ENCODE measurements at places on chromosomes 13 and 19.

GRCh38 chr19:50796128-50796633, 6.0 kb downstream of the ACP4 start:
- no peak for DNase-seq

DNA sequence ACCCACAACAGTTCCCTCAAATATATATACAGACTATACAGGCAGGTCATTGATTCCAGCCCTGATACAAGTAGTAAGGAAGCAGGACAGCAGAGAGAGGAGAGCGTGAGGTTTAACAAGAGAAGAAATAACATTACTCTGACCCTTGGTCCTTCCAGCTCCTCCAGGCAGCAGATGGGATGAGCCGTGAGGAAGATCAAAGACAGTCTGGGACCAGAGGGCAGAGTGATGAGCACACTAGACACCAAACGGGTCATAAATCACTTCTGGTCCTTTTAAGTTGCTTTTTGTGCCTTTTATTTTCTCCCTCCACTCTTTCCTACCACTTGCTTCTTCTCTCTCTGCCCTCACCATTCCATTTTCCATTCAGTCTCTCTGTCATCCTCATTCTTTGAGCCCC, 16.9 kb upstream of the MICU2 start:
- no peak for DNase-seq

DNA sequence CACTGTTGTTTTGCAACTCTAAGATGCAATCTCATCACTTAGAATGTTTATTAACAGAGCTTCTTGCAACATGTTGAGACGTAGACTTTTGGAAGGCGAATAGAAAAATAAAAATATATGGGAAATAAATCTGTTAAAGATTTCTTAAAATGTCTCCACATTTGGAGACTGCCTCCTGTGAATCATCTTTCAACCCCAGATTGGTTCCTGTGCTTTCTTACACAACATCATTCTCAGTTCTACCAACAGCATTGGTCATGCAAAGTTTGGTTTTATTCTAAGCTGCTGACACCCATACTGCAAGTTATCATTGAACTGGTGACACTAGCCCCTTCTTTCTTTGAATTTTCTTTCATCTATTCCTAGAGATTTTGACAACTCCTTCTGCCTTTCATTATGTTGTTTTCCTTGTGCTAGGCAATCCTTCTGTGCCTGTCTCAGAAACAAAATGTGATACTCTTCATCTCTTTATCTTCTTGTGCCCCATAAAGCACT, 1.6 kb upstream of the IGFL3 start:
- no peak for DNase-seq

DNA sequence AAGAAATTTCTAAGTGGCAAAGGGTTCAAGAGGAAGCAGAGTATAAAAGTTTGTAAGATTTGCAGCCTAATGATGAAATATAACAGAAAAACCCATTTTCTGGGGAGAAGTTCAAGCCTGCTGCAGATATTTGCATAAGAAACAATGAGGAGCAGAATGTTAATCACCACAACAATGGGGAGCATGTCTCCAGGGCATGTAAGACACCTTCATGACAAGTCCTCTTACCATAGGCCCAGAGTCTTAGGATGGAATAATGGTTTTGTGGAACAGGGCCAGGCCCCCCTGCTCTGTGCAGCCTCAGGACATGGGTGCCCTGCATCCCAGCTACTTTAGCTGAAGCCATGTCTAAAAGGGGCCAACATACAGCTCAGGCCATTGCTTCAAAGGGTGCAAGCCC, 809.0 kb upstream of the SLITRK5 start:
- no peak for DNase-seq

DNA sequence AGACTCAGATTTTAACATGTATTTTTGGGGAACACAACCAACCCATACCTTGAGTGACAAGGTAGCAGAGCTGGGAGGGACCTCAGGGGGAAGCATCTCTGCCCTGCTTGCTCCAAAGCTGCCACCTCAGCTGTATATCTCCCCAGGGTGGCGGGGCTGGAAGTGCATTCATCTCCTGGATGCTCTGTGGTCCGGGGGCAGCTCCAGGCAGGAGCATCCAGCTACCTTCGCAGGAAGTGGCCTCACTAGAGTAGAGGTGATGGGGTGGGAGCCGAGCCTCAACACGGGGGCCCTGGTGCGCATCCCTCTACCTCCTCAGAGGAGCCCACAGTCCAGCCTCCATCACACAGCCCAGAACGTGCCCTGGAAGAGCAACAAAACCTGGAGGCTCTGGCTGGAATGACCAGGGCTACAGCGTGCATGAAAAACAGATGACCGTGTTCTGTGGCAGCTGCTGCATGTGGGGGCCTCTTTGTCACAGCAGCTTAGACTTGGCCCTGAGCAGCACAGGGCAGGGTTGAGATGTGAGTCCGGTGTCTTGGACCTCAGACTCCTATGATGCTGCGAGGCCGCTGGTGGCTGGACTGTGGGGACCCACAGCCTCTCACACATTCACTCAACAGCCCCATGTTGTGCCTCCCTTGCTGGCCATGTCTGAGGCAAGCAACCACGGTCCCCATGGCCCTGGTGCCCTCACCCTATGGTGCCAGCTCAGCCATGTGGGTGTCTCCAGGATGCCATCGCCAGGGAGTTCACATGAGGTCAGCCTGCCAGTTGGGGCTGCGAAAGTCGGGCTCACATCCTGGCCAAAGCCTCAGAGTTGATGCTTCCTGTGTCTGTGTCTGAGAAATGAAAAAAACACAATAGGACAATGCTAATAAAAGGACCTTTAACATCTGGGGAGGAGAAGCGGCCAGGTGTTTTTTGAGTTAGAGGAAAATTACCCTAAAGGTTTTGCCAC, 17.1 kb upstream of the GAS6 start:
- no peak for DNase-seq

DNA sequence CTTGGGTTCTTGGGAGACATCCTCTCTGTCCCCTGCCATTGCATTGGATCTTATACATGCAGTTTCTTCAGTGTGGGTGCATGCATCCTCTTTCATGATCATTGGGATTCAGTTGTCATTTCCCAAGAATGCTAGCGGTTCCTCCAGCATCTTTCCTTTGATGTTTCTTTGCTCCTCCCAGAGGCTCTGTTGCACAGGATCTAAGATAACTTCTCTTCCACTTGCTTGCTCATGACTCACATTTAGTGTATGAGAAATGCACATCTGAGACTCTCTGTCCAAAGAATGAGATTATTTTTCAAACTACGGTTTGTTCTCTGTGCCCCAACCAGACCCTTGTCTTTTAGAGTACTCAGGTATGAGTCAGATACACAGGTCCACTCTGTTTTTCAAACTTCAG, 197.1 kb downstream of the NDFIP2 start:
- no peak for DNase-seq

DNA sequence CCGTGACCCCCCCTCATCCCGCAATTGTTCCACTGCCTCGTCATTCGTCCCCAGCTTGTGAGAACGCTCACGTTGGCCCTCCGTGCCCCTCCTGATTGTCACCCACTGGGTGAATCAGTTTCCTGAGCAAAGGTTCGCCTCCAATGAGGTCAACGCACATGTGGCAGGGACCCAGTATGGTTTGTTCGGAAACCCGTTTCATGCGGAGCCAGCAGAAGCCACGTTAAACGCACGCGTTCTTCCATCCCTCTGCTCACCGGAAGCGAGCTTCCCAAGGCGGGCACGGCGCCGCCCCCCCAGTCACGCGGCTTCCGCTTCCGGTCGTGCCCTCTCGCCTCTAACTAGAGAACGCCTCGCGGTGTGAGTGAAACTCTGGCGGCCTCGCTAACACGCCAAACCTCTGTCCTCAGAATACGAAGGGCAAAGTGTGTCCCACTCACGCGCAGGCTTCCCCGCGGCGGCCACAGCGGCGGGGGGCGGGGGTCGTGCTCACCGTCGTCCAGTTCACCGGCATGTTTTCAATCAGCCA, 18.0 kb upstream of the CFAP97D2 start:
- no peak for DNase-seq

DNA sequence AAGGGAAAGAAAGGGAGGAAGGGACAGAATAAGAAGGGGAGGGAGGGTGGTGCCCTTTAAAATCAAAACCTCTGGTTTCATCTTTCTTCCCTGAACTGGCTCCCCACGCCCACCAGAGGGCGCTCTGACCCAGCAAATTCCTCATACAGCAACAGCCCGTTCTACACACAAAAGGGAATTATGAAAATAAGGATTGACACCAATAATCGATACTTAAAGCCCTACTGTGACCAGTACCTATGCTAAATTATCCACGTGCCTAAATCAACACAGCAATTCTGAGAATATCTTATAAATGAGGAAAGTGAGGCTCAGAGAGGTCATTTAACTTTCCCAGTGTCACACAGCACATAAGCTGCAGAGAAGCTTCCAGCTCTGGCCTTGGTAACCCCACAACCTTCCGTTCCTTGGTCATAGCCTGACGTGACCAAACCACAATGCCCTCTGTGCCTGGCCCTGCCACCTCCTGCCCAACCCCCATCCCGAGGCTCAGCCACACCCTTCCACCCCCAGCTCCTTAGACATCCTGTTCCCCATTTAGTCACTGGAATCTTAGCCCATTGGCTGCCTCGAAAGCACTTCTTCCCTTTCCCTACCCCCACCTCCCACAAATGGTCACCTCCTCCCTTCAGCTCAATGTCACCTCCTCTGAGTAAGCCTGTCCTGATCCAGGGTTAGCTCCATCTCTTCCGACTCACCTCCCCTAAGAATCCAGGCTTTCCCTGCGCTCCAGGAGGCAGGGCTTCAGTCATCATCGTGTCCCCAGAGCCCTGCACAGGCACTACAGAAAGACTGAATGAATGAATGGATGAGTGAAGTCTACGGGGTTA, 34.2 kb upstream of the PNMA8B start:
- DNase-seq = peak; percentile 49

- DNase-seq = no peak
Measured at GRCh38 chr13:75024602-75025001, 457.4 kb downstream of the TBC1D4 start.

GRCh38 chr19:1140272-1141027, 33.6 kb downstream of the SBNO2 start:
- no peak for DNase-seq

GRCh38 chr13:30569901-30570576, 47.7 kb upstream of the USPL1 start:
- DNase-seq = no peak

- DNase-seq = peak; percentile 41
Measured at GRCh38 chr13:51797664-51798488, 6.1 kb downstream of the DHRS12 start.

DNA sequence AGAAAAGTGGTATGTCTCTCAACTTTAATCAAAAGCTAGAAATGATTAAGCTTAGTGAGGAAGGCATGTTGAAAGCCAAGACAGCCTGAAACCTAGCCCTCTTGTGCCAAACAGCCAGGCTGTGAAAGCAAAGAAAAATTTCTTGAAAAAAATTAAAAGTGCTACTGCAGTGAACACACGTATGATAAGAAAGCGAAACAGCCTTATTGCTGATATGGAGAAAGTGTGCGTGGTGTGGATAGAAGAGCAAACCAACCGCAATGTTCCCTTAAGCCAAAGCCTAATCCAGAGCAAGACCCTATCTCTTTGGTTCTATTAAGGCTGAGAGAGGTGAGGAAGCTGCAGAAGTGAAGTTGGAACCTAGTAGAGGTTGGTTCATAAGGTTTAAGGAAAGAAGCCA, 96.4 kb downstream of the ZDHHC20 start:
- no peak for DNase-seq

GRCh38 chr13:107808389-107808788, 406.9 kb downstream of the LIG4 start:
- DNase-seq = no peak

DNA sequence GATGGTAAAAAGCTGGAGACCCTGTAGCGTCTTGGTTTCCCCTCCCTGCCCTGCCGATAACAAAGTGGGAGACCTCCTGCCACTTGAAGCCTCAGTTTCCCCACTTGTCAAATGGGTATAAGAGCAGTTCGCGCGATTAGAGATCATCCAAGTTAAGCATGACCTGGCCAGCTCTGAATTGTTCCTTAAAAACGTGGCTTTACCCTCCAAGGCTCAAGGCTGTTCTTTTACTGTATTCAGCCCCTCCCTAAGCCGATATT, 421 bp downstream of the TNPO2 start:
- no peak for DNase-seq

DNA sequence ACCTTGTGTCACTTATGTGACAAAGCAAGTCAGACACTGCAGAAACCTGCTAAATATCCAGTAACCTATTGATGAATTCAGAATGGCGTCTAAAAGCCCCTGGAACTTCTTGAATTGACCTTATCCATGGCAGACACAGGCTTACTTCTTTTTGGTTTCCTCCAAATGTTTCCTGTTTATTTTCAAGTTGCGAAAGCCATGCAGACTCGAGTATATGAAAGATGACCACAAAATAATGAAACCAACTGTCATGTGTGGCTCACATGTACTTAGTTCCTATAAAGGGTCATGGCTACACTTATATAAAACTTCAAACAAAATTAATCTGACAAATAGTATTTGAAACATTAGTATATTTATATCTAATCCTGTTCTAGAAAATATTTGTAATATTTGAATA, 113.1 kb upstream of the FNDC3A start:
- no peak for DNase-seq

- DNase-seq = no peak
Measured at GRCh38 chr19:47433121-47433520, 13.8 kb upstream of the MEIS3 start.

GRCh38 chr19:41619018-41619556, 7.8 kb downstream of the CEACAM4 start:
- DNase-seq = no peak

GRCh38 chr19:10227026-10227971, 3.8 kb downstream of the S1PR2 start:
- DNase-seq = no peak

DNA sequence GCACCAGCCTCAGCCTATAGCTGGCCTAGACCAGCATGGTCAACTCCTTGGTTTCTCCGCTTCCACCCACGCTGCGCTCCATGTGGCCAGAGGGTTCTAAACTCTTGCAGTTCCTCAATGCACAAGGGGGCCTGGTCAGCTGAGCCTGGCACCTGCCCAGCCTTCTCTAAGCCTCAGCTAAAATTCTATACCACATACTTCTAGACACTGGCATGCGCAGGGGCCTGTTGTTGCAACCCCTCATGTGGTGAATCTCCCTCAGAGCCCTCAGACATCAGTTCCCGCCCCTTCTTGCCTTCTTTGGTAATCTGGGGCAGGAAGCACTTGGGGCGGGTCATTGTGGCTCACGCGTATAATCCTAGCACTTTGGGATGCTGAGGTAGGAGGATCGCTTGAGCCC, 19.7 kb upstream of the LDLR start:
- DNase-seq = no peak

GRCh38 chr19:1650650-1651567, 1.5 kb downstream of the TCF3 start:
- peak; percentile 57 for DNase-seq

DNA sequence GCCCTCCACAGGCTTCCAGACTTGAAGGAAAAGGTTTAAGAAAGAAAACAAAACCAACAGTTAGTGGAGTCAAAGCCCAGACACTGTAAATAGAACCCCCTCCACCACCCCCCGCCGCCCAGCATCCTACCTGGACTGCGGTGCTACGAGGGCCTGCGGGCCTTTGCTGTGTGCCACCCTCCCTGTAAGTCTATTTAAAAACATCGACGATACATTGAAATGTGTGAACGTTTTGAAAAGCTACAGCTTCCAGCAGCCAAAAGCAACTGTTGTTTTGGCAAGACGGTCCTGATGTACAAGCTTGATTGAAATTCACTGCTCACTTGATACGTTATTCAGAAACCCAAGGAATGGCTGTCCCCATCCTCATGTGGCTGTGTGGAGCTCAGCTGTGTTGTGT, 6.3 kb upstream of the GARIN5A start:
- DNase-seq = no peak

All from activated CD8-positive, alpha-beta memory T cell treated with anti-CD3 and anti-CD28 coated beads for 4 hours (primary cell).